ENCODE measurements at places on chromosomes 7 and 10. TPM values are rescaled to one million over a fixed set of nuclear protein-coding genes. Genes with fewer than 3 reads are reported as not detected.
A peak's percentile ranks its signal among the peaks of the same experiment; 100 is the strongest.

DNA sequence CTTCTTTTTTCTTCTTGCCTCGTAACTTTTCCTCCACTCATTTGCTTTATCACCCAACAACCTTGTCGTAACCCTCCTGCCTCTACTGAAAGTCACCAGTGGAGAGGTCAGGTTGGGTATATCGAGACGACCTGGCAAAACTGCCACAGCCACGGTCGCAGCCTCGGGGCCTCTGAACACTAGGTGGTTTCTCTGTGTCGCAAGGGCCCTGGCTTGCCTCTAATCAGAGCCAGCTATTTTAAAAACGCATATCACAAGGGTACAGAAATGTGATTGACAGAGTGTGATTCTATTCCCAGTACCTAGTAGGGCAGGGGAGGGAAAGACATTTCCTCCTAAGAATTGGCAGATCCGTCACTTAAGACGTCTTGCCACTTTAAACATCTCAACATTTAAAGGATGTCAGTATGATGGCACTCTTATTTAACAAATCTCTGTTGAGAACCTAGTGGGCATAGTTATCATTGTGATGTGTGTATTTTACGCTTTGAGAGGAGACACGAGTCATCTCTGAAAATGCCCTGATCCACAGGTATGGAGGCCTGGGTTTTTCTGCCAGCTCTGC lies 197.5 kb downstream of the ARHGAP21 start:
- no peak overlapping the region for H3K27ac ChIP-seq
- H3K4me3 ChIP-seq = no peak overlapping the region
- DNase-seq = no peak

DNA sequence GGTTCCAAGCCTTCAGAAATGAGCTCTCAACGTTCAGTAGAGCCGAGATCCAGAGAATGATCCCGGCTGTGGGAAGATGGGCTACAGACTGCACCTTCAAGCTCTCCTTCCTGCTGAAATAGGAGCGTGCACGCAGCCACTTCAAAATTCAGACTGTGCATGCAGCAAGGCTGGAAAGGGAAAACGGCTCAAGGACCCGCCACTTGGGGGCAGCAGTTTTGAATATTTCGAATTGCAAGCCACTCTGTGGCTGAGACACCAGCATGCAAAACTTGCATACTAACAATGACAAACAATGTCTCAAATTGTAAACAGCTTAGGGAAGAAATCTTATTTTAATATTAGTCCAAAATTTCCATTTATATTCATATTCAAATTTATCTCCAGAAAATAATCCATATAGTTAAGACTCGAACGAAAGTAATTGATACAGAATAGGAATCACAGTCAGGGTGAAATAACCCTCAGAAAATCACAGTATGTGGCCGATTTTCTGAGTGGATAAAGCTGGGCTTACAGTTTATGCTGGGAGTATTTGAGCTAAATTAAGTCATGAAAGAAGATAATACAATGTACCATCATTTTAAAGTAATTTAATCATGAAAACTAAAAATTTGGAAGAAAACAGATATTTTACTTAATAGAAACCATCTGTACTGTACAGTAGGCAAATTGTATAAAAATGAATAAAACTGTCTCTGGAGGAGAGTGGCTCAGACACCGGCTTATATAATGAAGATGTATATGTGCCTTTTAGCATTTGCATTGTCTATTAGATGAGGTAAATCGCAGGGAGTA lies 137.9 kb upstream of the MKI67 start:
- no peaks in the 10 kb centered on the region for H3K27me3 ChIP-seq
- H3K4me1 ChIP-seq = no peaks in the 10 kb centered on the region
- no peaks in the 10 kb centered on the region for H3K36me3 ChIP-seq
- H3K27ac ChIP-seq = no peak overlapping the region
- no peak for DNase-seq

GRCh38 chr10:113543107-113543955 lies 9.5 kb upstream of the HABP2 start:
- no peaks in the 10 kb centered on the region for H3K4me1 ChIP-seq
- no peaks in the 10 kb centered on the region for H3K36me3 ChIP-seq
- no peaks in the 10 kb centered on the region for H3K27me3 ChIP-seq
- no peak overlapping the region for H3K27ac ChIP-seq

- no peak overlapping the region for H3K27ac ChIP-seq
- peaks cover 5% of the 10 kb centered on the region for H3K36me3 ChIP-seq
- no peak for DNase-seq
- no peak overlapping the region for H3K4me3 ChIP-seq
- no peaks in the 10 kb centered on the region for H3K27me3 ChIP-seq
These were observed 217.2 kb downstream of the ELFN1 start for GRCh38 chr7:1887251-1887650.

- H3K4me1 ChIP-seq = peaks cover 6% of the 10 kb centered on the region
- peak overlapping the region; percentile 93 for H3K27ac ChIP-seq
- peak overlapping the region; percentile 95 for H3K4me3 ChIP-seq
- H3K27me3 ChIP-seq = no peaks in the 10 kb centered on the region
- H3K36me3 ChIP-seq = no peaks in the 10 kb centered on the region
These were observed 607 bp upstream of the GGCT start for GRCh38 chr7:30505174-30505697.

DNA sequence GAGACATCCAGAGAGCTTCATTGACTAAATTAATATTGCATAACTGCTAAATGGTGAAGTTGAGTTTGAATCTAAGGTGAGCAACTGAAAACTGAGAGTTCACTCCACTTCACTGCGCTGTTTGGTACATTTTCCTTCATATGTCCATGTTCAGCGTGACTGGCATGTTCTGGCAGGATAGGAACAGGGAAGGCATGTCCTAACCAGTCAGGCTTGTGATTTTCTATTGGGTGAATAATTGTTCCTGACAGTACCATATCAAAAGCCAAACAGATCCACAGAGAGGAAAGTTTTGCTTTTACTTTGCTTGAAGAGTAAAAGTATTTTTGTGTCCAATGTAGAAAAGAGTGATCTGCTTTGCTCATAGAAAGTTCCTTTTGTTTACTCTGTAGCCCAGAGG lies 53.2 kb downstream of the WDFY4 start:
- DNase-seq = no peak
- H3K27me3 ChIP-seq = no peaks in the 10 kb centered on the region
- no peaks in the 10 kb centered on the region for H3K4me1 ChIP-seq
- no peak overlapping the region for H3K4me3 ChIP-seq
- no peak overlapping the region for H3K27ac ChIP-seq

MET gene
- 29.5 TPM for total RNA-seq

Data from ascending aorta (tissue), 2 donors.